Tibial nerve (tissue), 4 donors: ENCODE measurements at places on chromosomes 5 and 9. TPM values are rescaled to one million over a fixed set of nuclear protein-coding genes. Genes with fewer than 3 reads are reported as not detected.

DNA sequence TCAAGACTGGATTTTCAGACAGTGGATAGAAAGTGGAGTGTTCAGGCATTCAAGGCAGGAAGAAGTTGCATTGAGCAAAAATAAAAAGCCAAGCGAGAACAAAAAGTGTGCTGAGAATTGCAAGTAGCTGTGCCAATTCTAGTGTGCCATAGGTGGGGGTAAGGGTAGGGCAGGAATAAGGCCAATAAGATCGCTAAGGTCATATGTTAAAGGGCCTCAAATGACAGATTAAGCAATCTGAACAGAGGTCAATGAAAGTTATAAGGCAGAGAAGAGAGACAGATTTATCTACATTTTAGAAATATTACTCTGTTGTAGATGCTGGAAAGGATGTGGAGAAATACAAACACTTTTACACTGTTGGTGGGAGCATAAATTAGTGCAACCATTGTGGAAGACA, 36.4 kb downstream of the NADK2 start:
- DNase-seq, result no peak

GRCh38 chr5:91443761-91444467, 60.8 kb upstream of the ARRDC3 start:
- DNase-seq, result no peak

DNA sequence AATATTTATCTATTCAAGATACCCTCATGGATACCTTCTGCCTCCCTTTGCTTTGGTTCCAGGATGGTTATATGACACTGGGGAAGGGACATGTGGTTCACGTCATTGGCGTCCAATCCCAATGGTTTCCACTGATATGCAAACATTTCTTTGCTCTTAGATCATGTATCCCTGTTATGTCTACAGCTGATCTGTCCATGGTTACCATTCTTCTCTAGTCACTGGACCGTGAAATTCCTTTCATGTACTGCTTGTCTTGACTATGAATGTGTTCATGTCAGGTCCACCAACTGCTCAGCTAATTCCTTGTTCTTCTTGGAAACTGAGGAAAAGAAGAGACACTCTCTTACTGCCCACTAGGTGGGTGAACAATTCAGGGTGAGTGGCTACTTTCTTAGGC, 391.1 kb upstream of the ZNF608 start:
- no peak for DNase-seq

DNA sequence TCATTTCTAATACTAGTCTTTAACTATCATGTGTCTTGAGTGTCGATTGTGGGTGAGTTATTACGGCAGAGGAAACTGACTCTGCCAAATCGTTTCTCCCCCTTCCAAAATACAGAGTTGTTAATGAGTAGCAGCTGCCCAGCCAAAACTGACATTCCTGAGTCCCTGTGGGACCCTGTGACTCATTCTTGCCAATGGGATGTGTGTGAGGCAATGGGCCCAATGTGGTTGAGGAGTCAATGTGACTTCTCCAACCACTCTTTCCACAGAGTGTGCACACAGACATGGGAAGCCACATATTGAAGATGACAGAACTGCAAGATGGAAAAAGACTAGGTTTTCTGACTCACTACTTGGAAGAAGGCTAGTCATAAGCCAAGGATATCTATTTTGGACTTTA, 434.7 kb downstream of the DTWD2 start:
- DNase-seq, result peak; percentile 79

GRCh38 chr9:69976152-69976551, 67.5 kb upstream of the MAMDC2 start:
- DNase-seq, result no peak

DNA sequence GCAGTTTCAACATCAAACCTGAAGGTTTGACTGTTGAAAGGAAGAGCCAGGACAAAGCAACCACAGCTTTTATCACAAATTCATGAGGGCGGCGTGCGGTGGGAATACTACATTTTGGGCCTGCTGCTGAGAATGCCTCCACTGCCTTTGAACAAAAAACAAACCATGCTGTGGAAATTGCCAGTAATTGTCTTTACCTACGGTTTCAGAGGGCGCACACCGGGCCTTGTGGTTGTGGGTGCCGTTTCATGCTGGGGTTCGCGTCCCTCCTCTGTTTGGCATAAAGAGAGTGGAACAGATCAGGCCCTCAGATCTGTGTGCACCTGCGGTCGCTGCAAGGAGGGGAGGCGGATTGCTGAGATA, 27.6 kb upstream of the TCF7 start:
- DNase-seq, result no peak

DNA sequence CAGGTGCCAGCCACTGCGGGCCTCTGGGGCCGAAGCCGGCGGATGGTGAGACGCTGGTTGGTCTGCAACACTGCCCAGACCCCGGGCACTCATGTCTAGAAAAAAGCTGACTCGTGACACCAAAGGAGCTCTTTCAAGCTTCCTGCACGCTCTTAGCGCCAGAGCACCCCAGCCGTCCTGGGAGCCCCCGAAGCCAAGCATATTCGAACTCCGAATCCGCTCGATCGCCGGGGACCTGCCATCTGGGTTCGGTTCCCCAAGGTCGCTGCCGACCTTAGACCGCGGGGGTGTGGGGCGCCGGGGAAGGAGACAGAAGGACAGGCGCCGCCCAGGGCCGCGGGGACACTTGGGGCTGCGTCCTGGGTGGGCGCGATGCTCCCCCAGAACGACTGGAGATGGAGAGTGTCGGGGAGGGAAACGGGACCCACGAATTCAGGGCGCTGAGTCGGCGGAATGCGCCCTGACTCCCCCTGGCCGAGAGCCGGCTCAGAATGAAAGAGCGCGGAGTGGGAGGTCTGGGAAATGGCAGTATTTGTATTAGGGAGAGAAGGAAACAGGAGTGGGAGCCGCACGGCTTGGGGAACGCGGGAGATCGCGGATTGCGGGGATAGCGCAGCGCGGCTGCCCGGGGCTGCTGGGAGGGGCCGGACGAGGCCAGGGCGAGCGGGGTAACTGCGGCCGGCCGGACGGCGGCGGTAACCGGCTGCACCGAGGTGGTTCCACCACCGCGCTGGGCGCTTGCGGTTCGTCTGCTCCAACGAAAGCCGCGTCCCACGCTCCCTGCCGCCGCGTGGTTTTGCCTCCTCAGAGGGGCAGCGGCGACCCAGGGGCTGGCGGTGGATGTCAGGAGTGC, 20.1 kb upstream of the MARCHF6 start:
- no peak for DNase-seq

VLDLR gene
- total RNA-seq, result 11.4 TPM

FBXO38 gene
- 55.3 TPM for total RNA-seq

GARIN3 gene
- total RNA-seq, result not detected

FBP2 gene
- total RNA-seq, result not detected
